ENCODE measurements at places on chromosomes 5 and 9.

DNA sequence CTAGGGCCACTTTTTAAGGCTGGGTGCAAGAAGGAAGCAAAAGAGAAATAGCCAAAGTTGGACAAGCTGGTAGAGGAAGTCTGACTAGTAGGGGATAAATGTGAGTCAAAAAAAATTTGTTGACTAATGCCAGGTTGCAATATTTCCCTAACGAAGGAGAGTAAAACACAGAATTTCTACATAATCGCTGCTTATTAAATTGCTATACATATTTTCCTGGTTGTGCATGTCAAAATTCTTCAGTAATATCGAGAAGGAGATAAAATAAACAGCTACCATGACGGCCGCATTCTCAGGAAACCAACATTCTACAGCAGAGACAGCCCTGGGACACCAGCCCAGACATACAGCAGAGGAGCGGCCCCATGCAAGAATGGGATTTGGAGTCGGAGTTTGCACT, 148.3 kb downstream of the ESM1 start:
- no peak for DNase-seq

GRCh38 chr5:60365001-60365400, 335.0 kb downstream of the DEPDC1B start:
- no peak for DNase-seq

DNA sequence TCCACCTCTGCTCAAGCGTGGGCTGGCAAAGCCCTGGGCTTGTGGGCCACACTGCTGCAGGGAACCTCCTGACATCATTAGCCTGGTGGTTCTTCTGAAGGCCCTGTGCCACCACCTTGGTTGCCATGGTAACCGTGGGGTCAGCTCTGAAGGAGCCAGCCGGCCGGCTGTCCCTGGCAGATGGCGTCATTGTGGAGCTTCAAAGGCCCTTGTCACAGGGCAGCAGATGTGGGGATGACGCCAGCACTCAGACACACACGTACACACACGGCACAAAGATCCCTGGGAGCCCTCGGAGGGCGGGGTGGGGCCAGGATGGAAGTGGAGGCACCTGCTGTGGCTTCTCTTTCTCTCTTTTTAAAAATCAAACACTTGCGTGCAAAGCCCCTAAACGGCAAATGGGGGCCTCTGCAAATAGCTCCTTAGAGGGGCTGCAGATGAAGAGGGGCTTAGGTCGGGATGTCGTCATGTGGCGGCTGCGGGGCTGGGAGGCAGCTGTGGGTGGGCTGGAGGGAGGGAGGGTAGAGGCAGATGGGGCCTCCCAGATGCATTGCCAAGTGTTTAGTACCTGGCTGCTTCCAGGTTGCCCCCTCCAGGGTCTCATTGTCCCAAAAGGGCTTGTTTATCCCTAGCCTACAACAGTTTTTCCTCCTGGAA, 19.5 kb upstream of the RPL26L1 start:
- DNase-seq = no peak

DNA sequence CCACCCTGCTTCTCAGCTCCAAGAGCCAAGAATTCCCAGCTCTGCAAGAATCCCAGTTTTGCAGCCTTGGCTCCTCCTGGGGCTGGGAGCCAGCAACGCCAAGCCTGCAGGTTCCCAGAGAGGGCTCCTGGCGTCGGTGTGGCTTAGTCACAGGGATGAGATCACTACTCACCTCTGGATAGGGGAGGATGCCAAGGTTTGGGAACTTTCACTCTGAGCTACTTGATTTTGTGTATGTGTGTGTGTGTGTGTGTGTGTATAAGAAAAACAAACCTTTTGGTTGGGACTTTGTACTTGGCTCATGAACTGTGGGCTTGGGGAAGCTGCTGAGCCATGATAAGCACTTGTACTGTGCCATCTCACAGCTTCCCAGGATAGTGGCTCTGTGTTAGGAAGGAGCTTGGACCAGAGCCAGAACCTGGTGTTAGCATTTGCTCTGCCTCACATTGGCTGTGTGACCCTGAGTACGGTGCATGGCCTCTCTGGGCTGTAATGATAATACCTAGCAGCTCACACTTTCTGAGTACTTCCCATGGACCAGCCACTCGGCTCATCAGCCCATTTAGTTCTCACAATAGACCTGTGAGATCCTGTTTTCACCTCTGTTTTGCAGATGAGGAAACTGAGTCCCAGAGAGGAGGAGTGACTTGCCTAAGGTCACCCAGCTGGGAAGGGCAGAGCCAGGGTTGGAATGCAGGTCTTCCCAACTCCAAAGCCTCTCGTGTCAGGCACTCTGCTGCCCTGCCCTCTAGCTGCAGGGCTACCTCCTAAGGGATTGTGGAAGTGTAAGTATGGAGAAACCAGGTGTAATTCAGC, 41.4 kb upstream of the DAB2IP start:
- DNase-seq = no peak

DNA sequence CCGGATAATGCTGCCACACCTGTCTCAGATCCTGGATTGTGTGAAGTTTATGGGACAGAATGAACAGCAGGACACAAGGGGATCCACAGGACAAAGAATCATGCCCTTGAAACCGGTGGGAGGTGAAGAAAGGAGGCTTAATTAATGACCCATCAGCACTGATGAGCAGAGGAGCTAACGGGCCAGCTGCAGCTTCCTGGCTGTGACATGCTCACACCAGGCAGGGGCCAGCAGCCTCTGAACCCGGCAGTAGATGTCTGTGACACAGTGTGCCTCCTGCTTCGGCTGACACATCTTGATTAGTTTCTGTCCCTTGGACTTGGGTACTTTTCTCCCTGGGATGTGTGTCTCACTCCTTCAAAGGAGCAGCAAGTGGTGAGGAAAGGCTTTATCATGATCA, 328.8 kb upstream of the BRINP1 start:
- DNase-seq = no peak

- peak; percentile 2 for DNase-seq
Measured at GRCh38 chr5:120098902-120099535, 365.1 kb upstream of the PRR16 start.

DNA sequence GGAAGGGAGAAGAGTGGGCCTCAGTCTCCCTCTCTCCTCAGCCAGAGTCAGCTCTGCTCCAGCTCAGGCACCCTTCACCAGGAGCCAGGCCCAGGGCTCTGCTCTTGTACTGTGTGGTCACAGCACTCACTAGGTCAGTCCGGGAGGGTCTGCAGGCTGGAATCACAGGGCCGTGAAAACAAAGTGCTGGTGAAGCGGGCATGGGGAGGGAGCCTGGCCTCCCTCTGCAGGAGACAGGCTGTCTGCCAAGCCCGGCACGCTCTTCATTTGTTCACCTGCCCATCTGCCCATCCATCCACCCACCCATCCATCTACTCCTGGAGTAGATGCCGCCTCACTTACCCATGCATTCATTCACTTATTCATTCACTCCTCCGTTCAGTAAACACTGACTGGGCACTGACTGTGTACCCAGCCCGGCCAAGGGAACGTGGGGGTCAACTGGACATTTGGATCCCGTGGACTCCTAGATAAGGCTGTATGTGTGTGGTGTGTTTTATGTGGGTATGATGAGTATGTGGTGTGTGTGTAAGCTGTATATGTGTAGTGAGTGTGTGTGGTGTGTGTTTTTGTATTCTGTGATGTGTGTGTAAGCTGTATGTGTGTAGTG, 3.6 kb downstream of the SPAAR start:
- DNase-seq = no peak

GRCh38 chr9:8589476-8589875, 789.9 kb upstream of the DMAC1 start:
- DNase-seq = no peak

GRCh38 chr9:842635-843426, 1.3 kb downstream of the DMRT1 start:
- no peak for DNase-seq

- DNase-seq = no peak
Measured at GRCh38 chr5:172491481-172491880, 37.2 kb upstream of the SH3PXD2B start.

DNA sequence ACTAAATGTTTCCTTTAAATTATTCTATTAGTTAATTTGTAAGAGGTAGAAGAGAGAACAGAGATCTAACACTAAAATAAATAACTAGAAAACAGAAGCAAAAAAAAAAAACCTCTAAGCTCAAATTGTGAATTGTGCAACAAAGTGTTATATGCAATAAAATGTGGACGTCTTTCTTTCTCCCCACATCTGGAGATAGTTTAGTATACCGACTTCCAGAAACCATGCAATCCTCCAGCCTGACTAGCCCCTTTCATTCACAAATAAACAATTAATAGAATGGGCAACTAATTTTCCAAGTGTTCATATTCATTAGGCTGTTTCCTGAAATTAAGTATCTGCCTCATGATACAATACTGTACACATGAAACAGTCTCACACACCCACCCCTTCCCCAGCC, 258.5 kb downstream of the BNC2 start:
- peak; percentile 78 for DNase-seq

DNA sequence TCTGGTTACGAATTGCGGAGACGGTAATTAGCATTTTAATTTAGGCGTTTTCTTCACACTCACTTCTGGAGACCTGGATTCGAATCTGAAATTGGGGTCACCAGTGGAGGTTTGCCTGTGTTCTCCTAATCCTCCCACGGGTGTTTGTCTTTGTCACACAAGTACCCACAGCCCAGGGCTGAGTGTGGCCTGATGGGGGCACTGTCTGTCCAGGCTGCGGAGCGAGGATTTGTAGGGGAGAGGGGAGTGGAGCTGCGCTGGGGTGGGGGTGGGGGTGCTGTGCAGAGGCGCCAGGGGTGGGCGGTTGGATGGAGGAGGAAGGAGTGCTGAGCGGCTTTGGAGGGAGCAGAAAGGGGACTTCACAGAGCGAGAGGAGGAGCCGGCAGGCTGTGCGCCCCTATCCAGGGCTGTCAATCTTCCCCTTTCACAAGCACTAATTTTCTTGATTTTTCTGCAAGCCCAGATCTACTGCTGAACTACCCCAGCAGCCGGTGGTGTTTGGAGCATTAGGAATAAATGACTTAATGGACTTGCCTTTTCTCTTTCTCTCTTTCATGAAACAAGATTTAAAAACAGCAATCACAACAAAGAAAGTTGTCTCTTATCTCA, 53.1 kb downstream of the TSPAN17 start:
- DNase-seq = no peak

DNA sequence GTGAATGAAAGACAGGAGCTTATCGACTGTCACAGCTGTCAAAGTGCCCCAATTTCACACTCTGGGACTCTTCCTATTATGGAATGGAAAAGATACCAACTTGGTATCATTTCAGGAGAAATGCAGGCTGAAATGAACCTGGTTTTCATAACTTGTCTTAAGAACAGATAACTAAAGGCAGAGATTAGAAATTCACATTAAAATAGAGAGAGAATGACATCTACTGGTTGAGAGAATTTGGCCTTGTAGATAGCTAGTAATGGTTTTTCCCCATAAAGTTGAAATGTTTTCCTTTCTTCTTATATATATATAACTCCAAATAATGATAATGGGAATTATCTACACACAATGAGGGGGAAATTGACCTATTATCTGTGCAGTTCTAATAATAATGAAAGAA, 600.2 kb upstream of the CCNG1 start:
- DNase-seq = no peak

DNA sequence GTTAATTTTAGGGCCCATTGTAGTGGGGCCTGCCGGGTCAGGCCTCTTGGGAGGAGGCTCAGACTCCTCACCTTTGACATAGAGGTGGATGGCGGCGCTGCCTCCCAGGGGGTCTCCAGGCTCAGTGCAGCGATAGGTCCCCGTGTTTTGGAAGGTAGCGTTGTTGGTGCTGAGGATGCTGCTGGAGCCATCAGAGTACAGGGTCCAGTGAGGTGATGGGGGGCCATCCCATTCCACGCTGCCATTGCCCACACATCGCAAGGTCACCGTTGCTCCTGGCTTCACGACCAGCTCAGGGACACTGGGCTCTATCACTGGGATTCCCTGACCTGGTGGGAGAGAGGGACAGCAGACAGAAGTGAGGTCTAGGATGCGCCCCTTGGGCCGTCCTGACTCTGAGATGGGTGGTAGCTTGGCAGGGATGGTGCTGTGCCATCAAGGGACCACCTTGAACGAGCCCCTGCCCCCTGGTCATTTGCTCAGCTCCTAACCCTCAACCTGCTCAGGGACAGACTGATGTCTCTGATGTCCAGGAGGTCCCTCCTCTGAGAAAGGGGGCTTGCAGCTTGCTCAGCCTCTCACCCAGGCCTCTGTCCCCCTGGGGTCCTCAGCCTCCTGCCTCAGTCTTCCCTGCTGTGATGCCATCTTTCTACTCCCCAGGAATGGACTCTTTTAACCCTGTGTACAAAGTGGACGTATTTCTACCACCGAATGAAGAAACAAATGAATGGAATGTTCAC, 5.5 kb downstream of the CSF1R start:
- DNase-seq = no peak

DNA sequence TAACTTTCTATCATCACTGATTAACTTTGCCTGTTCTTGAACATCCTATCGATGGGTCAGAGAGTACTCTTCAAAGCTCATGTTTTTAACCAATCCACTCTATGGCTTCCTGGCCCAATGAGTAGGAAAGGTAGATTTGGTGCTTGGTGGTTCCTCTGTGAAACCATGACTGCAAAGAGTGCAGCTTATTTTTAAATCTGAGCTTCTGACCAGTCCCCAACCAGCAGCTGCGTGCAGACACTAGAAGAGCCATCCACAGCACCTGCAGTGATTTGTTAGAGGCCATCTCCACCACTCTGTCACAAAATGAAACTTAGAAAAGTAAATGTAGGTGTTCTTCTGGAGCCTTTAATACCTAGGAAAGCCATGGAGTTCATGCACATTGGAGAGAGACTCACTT, 107.3 kb upstream of the WWC1 start:
- DNase-seq = no peak

DNA sequence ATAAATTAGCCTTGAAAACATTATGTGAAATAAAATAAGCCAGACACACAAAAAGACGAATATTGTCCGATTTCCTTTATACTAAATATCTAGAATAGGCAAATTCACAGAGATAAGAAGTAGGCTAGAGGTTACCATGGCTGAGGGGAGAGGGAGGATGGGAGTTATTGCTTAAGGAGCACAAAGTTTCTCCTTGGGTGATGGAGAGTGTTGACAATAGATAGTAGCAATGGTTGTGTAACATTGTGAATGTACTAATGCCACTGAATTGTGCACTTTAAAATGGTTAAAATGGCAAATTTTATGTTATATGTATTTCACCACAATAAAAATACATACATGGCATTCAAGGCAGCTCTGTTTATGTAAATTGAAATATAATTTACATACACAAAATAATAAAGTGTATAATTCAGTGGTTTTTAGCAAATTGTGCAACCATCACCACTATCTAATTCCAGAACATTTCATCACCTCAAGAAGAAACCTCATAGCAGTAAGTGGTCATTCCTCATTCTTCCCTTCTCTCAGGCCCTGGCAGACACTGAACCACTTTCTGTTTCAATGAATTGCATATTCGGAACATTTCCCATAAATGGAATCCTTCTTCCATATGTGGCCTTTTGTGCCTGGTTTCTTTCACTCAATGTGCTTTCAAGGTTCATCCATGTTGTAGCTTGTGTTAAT, 59.2 kb downstream of the NDST1 start:
- peak; percentile 81 for DNase-seq

DNA sequence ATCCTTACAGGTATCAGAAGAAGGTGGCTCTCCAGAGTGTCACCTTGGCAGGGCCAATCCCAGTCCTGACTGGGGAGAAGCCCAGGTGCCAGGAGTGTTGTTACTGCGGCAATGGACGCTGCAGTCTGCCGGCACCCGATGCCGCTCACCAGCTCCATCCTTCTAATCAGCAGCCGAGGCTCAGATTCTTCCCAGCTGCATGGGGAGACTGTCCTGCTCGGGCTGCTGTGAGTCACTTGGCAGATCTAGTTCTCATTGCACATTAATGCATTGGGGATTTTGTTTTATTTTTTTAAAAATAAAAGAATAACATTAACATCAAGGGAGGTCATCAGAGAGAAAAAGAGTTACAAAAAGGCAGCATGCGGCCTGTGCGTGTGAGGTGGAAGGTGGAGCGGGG, 115.8 kb downstream of the MTX3 start:
- peak; percentile 19 for DNase-seq

All from foreskin fibroblast (primary cell).